ENCODE measurements at places on chromosomes 12 and 14.

GRCh38 chr12:87943023-87943422, 86.2 kb downstream of the C12orf50 start:
- DNase-seq: no peak

GRCh38 chr12:54412348-54412747, 6.7 kb downstream of the ITGA5 start:
- DNase-seq: no peak

- no peak for DNase-seq
Observed at GRCh38 chr12:90343966-90344365, 611.0 kb downstream of the CCER1 start.

DNA sequence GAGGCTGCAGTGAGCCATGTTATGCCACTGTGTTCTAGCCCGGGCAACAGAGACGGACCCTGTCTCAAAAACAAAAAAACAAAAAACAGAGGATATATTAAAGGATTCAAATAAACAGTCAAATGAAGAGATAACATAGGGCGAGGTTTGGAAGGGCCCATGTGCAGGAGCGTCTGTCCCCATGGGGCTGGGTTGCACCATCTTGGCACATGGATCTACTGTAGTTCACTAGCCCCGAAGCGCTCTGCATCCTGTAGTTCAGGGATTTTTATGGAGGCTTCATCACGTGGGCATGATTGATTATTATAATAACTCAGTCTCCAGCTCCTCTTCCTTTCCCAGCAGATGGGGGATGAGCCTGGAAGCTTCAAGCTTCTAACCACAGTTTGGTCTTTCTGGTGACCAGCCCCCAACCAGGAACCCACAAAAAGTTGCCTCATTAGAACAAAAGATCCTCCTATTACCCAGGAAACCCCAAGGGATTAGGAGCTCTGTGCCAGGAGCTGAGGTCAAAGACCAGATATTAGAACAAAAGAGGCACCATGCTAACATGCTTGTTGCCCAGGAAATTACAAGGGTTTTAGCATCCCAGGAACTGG, 59.9 kb downstream of the HCAR2 start:
- no peak for DNase-seq

DNA sequence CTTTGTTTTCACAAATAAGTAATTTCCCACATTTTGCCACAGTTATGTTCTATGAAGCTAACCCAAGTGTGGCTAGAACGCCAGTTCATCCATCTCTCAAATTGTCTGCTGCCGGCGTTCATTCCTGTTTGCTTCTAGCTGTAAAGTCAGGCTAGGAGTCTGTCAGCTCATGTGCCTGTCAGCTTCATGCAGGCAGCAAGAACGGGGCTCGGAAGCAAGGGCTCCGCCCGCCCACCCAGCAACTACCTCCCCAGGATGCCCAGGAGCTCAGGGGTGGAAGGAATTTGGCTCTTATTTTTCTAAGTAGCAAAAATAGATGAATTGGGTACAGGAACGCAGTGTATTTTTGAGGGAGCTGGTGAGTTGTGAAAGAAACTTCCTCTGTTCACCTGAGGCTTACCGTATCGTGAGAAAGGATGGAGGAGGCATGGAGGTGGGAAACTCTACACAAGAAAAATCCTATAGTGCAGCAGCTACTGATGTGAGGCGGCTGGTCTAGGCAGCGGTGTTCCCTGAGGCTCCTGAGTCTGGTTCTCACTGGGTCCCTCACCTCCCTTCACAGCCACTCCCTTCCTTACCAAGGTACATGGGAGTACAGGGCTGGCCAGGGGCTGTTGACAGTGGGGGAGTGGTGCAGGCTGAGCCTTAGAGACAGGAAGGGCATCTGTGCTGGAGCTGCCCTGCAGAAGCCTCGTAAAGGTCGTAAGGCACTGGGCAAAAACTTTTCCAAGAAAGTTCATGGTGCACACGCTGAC, 54.5 kb upstream of the AMN start:
- DNase-seq: no peak

DNA sequence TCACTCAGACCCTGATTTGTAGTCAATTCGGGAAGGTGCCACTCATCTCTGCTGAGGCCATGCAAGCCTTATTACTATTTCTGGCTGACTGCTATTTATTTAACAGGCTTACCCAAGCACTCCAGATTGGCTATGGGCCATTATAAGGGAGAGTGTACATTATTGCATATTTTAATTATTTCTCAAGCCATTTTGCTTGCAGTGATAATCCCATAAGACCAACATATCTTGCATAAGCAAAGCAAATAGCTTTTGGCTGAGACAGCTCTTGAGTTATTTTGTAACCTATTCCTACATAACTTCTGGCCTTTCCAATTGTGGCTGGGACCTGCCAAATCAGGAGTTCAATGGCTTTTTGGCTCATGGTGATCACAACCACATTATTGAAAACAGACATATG, 509.6 kb upstream of the USP15 start:
- DNase-seq: no peak

DNA sequence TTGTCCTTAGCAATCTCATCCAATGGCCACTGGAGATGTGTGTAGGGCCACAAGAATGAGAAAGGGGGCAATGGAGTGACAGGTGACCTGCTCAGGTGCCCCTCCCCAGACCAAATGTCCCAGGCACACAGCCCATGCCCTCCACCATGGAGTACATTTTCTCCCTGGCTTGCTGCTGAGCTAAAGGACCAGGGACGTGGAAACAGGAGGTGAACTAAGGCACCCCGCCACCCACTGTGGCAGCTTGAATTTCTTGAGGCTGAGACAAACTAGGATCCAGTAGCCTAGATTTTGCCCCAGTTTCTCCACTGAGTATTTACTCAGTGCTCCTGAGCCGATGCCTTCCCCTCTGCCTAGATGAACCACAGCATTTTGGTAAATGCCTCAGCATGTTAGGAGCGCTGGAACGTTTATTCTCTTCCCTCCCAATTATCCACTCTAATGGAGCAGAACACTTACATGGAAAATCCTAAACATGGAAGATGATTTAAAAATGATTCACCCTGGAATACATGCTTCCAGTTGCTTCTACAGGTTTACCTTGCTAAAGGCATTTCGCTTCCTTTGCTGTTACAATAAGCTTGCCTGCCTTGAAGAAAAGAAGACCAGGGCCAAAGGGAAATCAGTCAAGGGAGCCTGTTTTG, 198.0 kb downstream of the ZFP36L1 start:
- DNase-seq: no peak

DNA sequence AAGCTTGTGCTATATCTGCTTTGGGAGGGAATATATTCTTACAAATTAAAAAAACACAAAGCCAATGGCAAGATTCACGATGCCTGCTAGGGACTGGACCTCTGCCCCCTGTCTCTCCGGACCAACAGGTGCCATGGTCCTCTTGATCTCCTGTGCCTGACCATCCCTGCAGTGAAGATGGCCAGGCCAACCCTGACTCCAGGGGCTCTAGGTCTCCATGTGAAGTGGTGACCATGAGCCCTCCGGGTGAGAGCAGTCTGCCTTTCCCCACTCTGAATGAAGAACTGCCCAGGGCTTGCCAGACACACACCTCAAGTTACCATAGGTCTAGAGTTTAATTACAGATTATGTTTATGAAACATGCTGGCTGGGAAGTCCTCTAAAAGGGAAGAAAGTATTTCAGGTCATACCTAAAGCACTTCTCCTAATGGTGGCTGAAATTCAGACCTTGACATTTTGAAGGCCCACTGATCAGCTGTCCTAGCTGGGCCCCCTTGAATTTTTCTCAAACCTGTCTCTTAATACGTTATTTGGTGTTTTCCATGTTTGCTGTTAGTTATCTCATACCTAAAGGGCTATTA, 1.4 kb downstream of the ARHGDIB start:
- no peak for DNase-seq

DNA sequence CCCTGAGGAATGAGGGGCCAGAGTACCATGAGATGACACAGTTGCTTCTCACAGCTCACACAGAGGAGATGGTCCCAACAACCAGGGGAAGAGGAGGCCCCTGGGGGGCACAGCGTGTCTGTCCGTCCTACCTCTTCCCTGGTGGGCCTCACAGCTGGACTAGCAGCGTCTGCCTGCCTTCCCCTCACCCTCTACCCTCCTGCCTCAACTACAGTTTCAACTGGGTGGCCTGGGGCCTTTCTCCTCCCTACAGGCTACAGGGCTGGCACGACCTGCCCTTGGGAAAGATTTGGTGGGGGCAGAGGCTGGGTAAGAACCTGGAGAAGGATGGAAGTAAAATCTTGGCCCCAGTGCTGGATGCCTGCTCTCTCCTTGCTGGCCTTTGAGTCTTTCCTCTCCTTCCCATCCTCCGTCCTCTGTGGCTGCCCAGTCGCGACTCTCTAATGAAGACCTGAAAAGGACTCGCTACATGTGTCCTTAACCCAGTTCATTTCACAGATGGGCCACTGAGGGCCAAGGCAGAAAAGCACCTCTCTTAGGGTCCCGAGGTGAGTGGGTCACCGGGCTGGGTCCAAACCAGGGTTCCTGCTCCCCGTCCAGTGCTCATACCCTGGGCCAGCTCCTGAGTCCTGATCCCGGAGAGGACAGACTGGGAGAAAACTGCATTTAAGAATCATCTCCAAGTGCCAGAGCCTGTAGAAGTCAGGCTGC, 232.5 kb downstream of the BCL11B start:
- no peak for DNase-seq

DNA sequence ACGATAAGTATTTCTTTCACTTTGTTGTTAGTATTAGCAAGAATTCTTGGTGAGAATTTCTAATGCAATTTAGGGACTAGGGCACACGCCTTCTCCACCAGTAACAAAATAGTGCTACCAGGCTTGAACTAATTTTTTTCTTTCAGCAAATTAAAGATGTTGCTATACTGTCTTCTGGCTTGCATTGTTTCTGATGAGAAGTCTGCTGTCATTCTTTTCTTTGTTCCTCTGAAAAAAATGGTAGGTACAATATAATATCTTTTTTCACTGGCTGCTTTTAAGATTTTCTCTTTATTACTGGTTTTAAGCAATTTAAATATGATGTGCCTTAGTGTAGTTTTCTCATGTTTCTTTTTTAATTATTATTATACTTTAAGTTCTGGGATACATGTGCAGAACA, 171.2 kb downstream of the PCNX1 start:
- no peak for DNase-seq

DNA sequence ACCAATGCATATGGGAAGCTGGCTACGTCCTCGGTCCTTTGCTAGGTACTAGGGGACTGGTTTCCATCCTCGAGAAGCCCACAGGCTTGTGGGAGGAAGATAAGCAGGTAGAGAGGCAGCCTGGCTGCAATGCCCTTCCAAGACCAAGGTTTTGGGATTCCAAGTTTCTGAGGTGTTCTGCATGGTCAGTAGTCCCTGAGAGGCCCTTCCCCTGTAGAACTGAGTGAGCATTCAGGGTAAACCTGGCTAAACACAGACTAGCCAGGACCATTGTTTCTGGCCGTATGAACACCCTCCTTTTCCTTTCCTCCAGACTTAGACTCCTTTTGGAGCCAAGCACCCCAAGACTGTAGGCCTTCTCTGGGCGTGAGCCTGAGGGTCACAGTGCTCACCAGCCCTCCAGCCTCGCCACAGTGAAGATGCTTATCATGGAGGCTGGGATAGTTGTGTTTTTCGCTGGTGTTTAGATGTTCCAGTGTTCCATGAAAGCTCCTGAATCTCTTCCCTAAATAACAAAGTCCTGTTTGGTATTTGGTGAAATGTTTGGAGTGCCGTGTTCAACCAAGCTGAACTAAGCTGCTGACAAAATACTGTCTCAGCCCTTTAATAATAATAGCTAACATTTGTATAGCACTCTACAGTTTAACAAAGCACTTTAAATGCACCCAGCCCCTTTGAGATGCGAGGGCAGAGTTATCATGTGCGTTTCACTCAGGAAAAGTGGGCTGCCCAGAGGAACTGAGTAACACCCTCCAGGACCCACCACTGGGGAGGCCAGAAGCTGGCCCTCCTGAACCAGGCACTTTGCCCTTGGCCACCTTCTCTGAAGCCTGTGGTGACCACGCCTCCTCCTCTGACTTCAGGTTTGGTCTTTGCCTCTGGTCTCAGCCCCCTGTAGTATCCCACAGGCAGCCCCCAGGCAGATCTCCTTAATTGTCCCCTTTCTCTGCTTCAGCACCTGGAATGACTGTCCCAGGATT, 284.5 kb downstream of the CACNA1C start:
- no peak for DNase-seq

DNA sequence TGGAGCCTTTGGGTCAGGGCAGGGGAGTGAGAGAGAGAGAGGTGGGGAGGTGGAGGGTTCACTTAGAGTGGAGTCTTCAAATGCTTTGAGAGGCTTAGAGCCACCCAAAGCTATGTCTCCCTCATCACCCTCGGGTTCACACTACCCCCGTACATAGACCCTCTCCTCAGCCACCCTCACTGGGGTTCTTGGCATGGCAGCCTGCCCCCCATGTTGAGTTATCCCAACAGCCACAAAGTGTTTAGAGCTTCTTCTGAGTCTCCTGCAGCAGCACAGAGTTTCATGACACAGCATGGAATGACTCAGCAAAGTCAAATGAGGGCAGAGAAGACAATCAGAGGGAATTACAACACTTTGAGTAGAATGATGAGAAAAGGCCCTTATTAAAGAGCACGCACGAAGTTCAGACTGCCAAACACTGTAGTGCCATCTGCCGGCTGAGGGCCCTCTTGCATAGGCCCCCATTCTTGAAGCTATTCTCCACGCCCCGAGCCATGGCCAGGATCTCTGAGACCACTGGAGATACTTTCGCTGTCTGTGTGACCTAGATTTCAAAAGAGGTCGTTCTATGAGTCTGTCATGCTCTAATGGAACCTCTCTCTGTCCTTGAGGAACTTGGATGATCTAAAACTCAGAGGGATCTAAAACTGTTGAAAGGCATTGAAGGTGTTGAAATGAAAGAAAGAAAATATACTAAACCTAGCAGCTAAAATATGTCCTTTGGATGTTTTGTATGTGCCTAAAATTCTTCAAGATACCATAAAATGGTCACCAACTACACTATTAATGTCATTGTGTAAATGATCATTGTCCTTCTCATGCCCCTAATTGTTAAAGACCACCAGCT, 221.9 kb downstream of the PELI2 start:
- DNase-seq: peak; percentile 88

DNA sequence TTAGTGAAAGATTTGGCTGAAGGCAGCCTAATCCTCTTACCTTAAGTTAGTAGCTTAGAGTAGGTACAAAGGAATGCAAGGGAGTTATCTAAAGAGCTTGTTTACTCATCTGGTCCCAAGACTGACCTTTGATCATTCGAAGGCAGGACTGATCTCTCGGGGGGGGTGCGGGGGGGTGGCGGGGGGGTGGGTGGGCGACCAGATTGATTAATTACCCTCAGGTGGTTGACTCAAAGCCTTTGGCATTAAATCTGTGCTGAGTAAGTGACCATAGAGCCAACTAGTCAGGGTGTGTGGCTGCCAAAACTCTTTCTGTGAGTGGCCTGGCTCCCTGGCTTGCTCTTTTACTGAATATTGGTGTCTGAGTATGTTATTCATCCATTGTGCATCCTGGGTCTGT, 731.9 kb upstream of the FBXO33 start:
- DNase-seq: no peak

DNA sequence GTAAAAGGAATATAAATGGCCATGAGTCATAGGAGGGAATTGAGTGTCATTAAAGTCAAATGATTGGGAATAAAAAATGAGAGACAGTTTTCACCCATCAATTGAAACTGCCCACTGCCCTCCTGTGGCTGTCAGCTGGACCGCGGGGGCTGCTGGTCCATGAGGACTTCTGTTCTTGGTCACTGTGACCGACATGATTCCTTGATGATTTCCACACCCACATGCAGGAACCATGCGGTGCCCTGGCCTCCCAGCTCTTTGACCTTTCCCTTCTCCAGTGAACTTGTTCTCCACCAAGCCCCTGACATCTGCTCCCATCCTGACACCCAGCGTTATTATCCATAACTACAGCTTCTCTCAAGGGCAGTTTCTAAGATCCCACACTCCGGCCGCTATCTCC, 48.4 kb downstream of the C12orf75 start:
- DNase-seq: no peak

GRCh38 chr14:50967103-50967502, 22.8 kb upstream of the PYGL start:
- DNase-seq: no peak
